NCI-H2081 treated with DMSO at 0.1 percent for 48 hours (cell line): ENCODE measurements at places on chromosomes 5 and 9.
A peak's percentile ranks its signal among the peaks of the same experiment; 100 is the strongest.

- no peak for DNase-seq
Measured at GRCh38 chr9:35937227-35937626, 20.7 kb downstream of the OR2S2 start.

GRCh38 chr5:87266914-87267573, 639 bp upstream of the RASA1 start:
- DNase-seq, result no peak

DNA sequence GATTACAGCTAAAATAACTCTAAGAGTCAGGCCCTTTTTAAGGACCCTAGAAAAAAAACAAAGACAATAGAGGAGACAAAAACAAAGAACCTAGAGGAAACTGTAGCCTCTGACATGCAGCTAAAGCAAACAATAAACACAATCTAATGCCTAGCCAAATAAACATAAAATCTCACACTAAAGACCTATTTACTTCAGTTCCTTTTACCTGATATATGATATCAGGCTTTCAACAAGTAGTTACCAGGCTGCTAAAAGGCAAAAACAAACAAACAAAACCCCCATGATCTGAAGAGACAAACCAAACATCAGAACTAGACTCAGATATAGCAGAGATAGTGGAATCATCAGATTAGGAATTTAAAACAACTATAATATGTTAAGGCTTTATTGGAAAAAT, 226.5 kb upstream of the POU5F2 start:
- no peak for DNase-seq

- peak; percentile 36 for DNase-seq
Measured at GRCh38 chr5:173618927-173619519, 2.6 kb upstream of the BOD1 start.

DNA sequence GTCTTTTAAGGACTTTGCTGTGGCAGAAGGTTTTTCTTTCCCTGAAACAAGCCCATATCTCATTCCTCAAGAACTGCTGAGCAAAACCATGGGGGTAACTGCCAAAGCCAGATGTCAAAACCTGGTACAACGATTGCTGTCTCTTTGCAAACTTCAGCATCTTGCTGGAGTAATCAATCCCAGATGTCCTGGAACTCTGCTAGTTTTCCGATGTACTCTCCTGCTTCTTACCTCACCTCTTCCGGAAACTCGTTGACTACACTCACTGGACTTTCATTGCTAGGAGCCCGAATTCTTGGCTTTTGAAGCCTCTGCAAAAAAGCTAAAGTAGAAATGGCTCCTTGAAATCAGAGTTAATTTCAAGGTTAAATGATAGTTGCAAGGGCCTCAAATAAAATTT, 23.3 kb downstream of the RAD1 start:
- no peak for DNase-seq

- no peak for DNase-seq
Measured at GRCh38 chr5:160799184-160799583, 52.8 kb downstream of the ATP10B start.

DNA sequence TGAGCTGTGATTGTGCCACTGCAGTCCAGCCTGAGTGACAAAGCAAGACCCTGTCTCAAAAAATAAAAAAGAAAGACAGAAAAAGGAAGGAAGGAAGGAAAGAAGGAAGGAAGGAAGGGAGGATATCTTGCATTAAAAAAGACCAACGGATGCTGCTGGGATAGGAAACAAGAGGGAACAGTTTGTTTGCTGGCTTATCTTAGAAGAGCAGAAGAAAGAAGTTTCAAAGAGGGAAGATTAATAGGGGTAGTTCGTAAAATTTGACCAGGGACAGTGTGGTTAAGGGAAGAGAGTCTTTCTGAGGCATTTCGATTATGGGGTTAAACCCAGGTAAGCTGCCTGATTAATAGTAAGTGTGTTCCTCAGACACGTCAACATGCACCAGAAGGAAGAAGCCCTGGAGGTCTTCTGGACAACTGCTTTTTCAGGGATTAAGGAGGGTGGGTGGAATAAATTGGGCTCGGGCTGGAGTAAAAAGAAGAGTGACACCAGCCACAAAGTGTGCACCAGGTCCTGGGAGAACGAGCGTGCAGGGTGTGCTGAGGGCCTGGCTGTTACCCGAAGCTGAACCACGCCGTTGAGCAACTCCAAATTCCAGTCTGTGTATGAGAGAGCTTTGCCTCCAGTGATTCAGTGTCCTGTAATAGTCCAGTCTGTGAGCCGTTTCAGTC, 24.8 kb downstream of the FYB1 start:
- DNase-seq, result no peak

DNA sequence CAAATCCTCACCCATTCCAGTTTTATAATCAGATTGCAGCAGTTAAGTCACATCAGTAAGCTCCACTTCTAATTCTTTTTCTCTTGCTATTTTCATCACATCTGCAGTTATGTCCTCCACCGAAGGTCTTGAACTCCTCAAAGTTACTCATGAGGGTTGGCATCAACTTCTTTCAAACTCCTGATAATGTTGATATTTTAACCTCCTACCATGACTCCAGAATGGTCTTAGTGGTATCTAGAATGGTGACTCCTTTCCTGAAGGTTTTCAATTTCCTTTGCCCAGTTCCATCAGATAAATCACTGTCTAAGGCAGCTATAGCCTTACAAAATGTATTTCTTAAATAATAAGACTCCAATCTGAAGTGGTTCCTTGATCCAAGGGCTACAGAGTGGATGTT, 53.8 kb upstream of the EDIL3 start:
- DNase-seq, result no peak

- no peak for DNase-seq
Measured at GRCh38 chr5:39892708-39893107, 467.9 kb upstream of the DAB2 start.

GRCh38 chr5:115096034-115096769, 73.5 kb downstream of the TRIM36 start:
- no peak for DNase-seq

DNA sequence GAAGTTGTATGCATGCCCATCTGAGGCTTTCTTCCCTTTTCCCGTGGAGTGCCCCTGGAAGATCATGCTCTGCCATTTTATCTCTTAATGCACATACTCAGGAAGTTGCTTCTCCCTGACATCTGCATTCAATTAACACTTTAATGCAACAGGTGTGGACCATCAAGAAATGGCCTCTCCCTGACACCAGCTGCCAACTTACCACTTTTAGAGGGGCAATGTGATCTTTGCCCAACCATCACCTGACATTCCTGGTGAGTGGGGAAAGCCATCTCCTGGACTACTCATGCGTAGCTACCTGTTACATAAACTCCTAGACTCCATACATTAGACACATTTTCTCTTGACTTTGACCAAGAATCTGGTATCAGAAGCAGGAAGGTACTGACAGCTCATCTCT, 1450.4 kb upstream of the CDH9 start:
- DNase-seq, result no peak

DNA sequence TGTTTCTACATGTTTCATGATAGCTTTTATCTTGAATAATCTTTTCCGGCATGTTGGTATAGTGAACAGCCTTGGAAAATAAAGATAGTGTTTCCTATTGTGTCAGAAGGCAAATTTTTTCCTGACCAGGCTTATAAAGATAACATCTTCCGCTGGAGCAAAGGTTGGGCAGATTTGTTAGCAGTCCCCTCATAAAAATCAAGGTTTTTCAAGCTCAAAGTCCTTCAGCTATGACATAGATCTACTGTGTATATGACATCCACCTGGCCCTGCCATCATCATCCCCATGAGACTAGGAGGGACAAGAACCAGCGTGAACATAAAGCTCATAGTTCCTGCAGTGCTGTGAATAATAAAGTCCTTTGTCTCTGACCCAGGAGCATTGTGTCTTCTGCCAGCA, 30.4 kb upstream of the OTULINL start:
- no peak for DNase-seq

DNA sequence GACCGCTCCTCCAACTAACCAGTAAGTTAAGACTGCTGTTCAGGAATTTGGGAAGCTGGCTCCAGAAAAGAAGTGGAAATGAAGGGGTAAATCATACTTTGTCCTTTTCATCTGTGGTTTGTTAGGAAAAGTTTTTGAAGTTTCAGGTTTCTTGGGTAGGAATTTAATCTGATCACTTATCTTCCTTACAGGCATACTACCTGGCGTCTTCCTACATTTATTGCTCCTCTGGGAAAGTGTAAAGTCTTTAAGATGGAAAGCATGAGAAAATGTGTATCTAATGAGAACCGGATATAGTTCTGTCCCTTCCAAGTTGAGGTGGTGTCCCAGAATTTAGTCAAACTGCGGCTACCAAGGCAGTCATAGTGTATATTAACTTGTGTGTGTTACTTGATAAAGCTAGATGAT, 1.3 kb downstream of the RASA1 start:
- no peak for DNase-seq

- DNase-seq, result no peak
Measured at GRCh38 chr5:135800656-135801055, 33.8 kb upstream of the SLC25A48 start.

- no peak for DNase-seq
Measured at GRCh38 chr9:72524820-72525540, 3.6 kb downstream of the TMC1 start.

DNA sequence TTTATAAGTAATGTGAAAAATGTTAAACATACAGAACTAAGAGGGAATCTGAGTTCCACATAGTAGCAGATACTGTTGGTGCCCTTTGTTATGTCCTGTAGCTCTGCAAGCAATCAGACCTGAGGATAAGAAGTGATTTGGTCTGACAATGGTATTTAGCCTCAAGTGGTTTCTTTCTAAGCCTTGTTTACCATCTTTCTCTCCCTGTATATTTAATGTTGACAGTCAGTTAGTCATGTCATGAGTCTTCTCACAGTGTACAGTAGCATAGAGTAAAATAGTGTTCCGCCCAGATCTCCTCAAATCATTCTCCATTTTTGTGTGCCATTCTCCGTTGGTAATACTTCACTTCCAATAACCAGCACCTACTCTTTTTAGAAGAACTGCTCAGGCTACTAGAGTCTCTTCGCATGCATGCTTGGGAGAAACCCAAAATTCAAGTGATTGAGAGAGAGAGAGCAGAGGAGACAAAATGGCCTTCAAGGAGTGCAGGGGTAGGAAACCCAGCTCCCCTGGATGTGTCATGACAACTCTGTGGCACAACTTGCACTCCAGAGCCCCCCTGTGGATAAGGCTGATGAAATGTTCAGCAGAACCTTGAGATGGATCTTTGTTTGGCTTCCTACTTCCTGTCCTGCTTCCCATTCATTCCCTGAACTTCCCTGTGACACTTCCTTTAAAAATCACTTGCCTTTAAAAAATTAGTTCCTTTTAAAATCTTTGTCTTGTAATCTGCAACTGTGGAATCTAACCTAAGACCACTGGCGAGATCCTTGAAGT, 129.2 kb upstream of the FST start:
- DNase-seq, result no peak

DNA sequence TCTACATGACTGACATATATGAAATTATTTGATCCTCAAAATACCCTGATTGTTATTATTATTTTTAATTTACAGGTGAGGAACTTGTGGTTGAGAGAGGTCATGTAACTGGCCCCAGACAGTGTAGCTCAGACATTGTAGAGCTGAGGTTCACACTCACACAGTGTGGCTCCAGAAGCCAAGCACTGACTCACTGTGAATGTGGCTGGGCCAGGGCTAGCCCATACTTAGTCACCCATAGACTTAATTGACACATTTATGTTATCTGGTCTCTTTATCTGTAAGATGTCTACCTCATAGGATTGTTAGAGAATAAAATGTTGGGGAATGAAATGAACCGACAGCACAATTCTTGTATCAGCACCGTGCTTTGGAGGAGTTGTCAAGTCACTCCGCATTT, 24.9 kb upstream of the CCDC112 start:
- DNase-seq, result no peak

GRCh38 chr9:106843371-106843770, 19.6 kb upstream of the ZNF462 start:
- DNase-seq, result no peak
